ENCODE measurements at places on chromosomes 3 and 15.
A peak's percentile ranks its signal among the peaks of the same experiment; 100 is the strongest.

- no peak for DNase-seq
These were observed 475.6 kb downstream of the FOXP1 start for GRCh38 chr3:71107926-71108325.

DNA sequence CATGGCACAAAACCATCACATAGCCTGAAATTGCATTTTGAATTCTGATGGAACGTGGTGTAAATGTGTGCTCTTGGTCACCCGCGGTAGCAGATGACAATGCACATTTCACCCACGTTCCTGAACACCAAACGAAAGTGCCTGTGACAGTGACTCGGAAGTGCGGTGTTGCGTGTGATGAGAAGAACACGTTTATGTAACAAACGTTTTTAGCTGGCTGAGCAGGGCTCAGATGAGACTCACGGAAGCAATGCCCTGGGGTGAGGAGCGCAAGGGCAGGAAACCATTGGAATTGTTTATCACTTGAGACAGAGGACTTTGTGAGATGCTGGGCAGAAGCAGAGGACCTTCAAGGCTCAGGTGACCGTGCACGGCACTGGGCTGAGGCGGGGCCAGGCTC is 449.2 kb upstream of the CFAP20DC start:
- DNase-seq: no peak

DNA sequence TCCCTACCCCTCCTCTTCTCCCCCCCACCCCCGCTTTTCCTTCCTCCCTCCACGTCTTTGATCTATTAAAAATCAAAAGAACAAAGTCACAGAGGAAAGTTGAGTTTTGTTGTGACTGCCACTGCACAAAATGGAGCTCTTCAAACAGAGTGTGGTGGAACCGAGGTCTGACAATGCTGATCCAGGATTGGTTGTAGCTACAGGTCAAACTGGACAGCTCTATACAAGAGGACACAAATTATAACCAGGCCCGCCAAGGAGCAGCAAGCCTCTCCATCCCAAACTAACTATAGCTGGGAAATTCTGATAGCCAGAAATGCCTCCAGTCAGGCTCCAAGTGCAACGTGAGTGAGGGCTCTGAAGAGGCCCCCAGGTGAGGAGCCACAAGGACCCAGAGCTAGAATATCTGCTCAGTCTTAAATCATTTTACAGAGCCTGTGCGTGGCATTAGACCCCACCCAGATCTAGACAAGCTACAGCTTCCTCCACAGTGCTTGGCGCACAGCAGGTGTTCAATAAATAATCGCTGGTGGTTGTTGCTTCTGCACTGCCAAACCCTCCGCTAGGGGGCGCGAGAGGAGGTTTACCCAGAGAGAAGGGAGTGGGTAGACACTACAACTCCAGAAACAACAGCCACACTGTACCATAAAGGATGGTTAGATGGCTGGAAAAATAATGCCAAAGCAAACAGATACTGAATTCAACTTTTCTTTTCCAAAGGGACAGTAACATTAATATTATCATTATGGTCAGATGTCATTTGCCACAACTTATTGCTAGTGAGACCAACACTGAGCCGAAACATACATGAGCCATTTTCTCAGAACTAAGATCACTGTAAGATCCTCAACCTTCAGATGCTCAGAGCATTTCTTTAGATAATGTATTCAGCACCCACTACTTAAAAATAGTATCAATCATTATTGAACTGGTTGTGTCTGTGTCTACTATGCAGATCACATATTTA is 44.6 kb downstream of the ZIC4 start:
- DNase-seq: peak; percentile 38

GRCh38 chr3:142910280-142910679 is 21.4 kb upstream of the PCOLCE2 start:
- DNase-seq: no peak
